Cardiac atrium fibroblast (primary cell): ENCODE measurements at places on chromosomes 12 and 14. TPM values are rescaled to one million over a fixed set of nuclear protein-coding genes. Genes with fewer than 3 reads are reported as not detected.

Gene TEX52
- not detected in 2 replicates for total RNA-seq

Gene MAPKAPK5
- 29.1 and 47.8 TPM in 2 replicates for total RNA-seq

Gene KRT7
- total RNA-seq = 85.9 and 90.6 TPM in 2 replicates

Gene PSMC1
- total RNA-seq = 123 TPM in 2 replicates

Gene SRRM4
- not detected in 2 replicates for total RNA-seq

Gene OLR1
- not detected in 2 replicates for total RNA-seq

Gene PRH1
- total RNA-seq = 2.1 and 2.9 TPM in 2 replicates

Gene PLCZ1
- not detected in 2 replicates for total RNA-seq

Gene PIWIL1
- total RNA-seq = not detected in 2 replicates

Gene SIRT4
- total RNA-seq = 1.1 TPM in 2 replicates

Gene GUCY2C
- total RNA-seq = not detected in 2 replicates

Gene FSCB
- total RNA-seq = not detected in 2 replicates

Gene TGM1
- 0.16 and 0.72 TPM in 2 replicates for total RNA-seq

Gene HOXC10
- not detected in 2 replicates for total RNA-seq

Gene FOXG1
- total RNA-seq = not detected in 2 replicates

Gene TAS2R14
- 0.54 and 1.8 TPM in 2 replicates for total RNA-seq

Gene KRT75
- not detected in 2 replicates for total RNA-seq

Gene B3GNT4
- total RNA-seq = 1.9 and 2.5 TPM in 2 replicates

Gene LIN7A
- 5.3 and 12.1 TPM in 2 replicates for total RNA-seq

Gene INHBE
- 0.36 and 1.1 TPM in 2 replicates for total RNA-seq

Gene E2F7
- total RNA-seq = 0.90 and 2.3 TPM in 2 replicates

Gene PPFIBP1
- 58.2 and 59.9 TPM in 2 replicates for total RNA-seq

Gene PTPRB
- 2.3 and 2.6 TPM in 2 replicates for total RNA-seq

Gene USP44
- not detected in 2 replicates for total RNA-seq

Gene KCNA5
- total RNA-seq = not detected in 2 replicates

Gene FAM181A
- not detected in 2 replicates for total RNA-seq

Gene TARBP2
- total RNA-seq = 30.1 and 43.5 TPM in 2 replicates

Gene KLRG1
- 0.32 TPM in 1 of 2 replicates, not detected in the other for total RNA-seq

Gene SDR9C7
- total RNA-seq = not detected in 2 replicates

Gene INHBC
- total RNA-seq = not detected in 2 replicates

Gene DENR
- 26.6 and 28.0 TPM in 2 replicates for total RNA-seq

Gene DPPA3
- not detected in 2 replicates for total RNA-seq

Gene RFC5
- total RNA-seq = 10.4 and 13.9 TPM in 2 replicates

Gene GALNT4
- 6.9 and 7.1 TPM in 2 replicates for total RNA-seq

Gene CLEC6A
- total RNA-seq = not detected in 2 replicates
